ENCODE measurements at places on chromosomes 7 and 10. TPM values are rescaled to one million over a fixed set of nuclear protein-coding genes. Genes with fewer than 3 reads are reported as not detected.

The CADPS2 gene
- 7.9 TPM for polyA plus RNA-seq

The GTPBP10 gene
- polyA plus RNA-seq, result 10.2 TPM

The ZNF853 gene
- 1.6 TPM for polyA plus RNA-seq

The DGKI gene
- 0.05 TPM for polyA plus RNA-seq

DNA sequence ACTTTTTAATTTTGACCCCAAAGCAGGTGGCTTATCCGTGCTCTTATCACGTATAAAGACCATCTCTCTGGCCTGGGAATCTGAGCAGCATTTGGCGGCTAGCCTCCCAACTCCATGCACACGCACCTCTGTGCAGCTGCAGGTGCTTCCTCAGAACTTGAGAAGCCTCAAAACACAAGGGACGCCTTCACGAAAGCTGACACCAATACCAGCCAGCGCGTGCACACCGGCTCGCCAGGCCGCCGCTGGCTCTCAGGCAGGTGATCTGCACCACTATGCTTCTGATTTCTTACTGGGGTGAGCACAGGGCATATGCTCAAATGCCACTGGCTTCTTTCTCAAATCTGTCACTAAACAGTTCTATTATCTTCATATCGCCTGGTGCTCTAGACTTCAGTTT is 145.0 kb downstream of the PARD3 start:
- DNase-seq, result no peak

- no peak for DNase-seq
Measured at GRCh38 chr7:37446371-37446770, 2.3 kb downstream of the ELMO1 start.

DNA sequence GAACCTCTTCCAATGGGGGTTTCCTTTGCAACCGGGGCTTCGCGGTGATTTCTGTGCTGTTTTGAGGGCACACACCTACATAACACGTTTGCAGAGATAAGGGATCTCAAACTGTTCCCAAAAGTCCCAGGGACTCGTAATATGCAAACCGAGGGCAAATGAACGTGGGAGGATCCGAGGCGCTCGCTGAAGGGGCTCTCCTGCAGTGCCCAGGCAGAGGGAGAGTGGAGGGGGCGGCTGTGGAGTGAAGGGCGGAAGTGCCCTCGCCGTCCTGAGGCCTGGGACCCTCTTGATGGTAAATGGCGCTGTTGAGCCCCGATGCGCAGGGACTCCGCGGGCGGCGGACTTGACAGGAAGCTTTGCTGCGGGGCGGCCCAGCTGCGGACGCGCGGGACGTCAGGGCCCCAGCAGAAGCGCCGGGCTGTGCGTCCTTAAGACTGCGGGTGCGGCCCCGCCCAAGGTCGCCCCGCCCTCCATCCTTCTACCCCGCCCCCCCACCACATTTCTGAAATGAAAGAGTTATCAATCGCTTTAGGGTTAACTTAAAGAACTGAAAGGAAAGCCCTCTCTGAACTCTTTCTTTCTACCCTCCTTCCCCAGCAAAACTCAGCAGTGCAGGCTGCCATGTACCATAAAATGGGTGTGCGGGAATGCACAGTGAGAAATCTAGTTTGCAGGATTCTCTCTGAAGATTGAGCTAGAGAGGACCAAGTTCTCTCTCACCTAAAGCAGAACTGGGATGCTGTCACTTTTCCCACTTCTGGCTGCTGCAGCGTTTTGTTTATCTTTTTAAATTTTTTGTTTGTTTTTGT is 151.8 kb upstream of the YAE1 start:
- DNase-seq, result peak; percentile 4

GRCh38 chr7:156493942-156494341 is 146.6 kb upstream of the RNF32 start:
- no peak for DNase-seq

- DNase-seq, result no peak
Measured at GRCh38 chr7:8443576-8444467, 10.4 kb downstream of the NXPH1 start.

- no peak for DNase-seq
Measured at GRCh38 chr7:47648275-47648925, 66.5 kb upstream of the TNS3 start.

DNA sequence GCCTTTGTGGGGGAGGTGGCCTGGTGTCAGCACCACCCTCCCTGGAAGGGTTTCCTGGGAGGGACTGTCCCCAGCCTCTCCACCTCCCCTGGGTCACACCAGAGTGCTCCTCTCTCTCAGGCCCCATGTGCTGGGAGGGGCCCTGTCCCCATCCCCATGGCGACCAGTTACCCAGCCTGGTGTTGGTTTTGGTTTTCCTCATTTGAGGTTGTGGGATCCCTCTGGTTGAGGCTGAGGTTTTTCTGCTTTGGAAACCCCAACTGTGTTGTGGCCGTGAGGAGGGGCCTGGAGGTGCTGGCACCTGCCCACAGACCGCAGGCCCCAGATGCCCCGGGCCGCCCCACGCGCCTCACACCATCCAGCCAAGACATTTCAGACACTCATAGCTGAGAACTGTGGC is 106.3 kb downstream of the GRK5 start:
- no peak for DNase-seq
